ENCODE measurements at places on chromosomes 11 and 22.

- H3K4me3 ChIP-seq: peak overlapping the region; percentile 92
- peaks cover 19% of the 10 kb centered on the region for H3K36me3 ChIP-seq
- DNase-seq: no peak
- no peaks in the 10 kb centered on the region for H3K27me3 ChIP-seq
These were observed 296.4 kb downstream of the ETS1 start for GRCh38 chr11:128291007-128291406.

DNA sequence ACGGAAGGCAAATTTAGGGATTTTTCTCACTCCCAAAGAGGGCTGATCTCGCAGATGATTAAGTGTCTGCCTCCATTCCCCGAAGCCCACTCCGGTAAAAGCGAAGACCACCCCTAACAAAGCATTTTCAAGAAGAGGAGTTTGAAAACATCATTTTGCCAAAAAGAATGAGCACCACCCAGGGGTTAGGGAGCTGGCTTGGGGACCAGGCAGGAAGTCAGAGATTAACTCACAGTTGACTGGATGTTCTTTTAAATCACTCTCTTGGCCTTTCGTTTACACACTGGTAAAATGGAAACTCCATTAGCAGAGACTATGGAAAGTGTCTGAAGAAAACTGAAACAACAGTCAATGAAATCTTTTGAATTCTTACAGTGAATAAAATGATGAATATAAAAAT is 7.9 kb upstream of the TRIM44 start:
- DNase-seq: no peak
- peaks cover 3% of the 10 kb centered on the region for H3K36me3 ChIP-seq
- H3K4me1 ChIP-seq: no peaks in the 10 kb centered on the region
- peaks cover 76% of the 10 kb centered on the region for H3K27me3 ChIP-seq
- no peak overlapping the region for H3K4me3 ChIP-seq

DNA sequence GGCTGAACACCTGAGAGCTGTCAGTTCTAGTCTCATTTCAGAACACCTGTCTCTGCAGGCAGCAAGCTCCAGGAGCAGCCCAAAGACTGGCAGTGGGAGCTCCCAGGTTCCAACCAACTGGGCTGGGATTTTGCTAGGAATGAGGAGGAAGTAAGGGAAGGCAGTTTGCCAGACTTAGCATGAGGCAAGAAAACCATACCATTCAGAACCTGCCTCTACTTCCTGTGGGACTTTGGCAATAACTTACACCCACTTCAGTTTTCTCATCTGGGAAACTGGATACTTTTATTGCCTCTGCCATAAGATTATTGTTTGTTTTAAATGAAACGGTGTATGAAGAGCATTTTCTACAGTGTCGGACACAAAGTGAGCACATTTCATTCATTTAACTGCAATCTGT is 363.7 kb upstream of the ISX start:
- H3K36me3 ChIP-seq: no peaks in the 10 kb centered on the region
- no peak overlapping the region for H3K27ac ChIP-seq
- no peaks in the 10 kb centered on the region for H3K27me3 ChIP-seq
- DNase-seq: no peak
- H3K4me3 ChIP-seq: no peak overlapping the region

GRCh38 chr11:85740481-85741400 is 54.7 kb upstream of the CCDC89 start:
- peak overlapping the region; percentile 20 for H3K27ac ChIP-seq
- no peak for DNase-seq
- H3K4me3 ChIP-seq: no peak overlapping the region
- peaks cover 17% of the 10 kb centered on the region for H3K36me3 ChIP-seq
- peaks cover 65% of the 10 kb centered on the region for H3K4me1 ChIP-seq

GRCh38 chr11:45260071-45260470 is 26.1 kb downstream of the SYT13 start:
- no peaks in the 10 kb centered on the region for H3K36me3 ChIP-seq
- no peaks in the 10 kb centered on the region for H3K4me1 ChIP-seq
- H3K27me3 ChIP-seq: peaks cover 100% of the 10 kb centered on the region
- H3K4me3 ChIP-seq: no peak overlapping the region
- no peak for DNase-seq
- H3K27ac ChIP-seq: no peak overlapping the region

DNA sequence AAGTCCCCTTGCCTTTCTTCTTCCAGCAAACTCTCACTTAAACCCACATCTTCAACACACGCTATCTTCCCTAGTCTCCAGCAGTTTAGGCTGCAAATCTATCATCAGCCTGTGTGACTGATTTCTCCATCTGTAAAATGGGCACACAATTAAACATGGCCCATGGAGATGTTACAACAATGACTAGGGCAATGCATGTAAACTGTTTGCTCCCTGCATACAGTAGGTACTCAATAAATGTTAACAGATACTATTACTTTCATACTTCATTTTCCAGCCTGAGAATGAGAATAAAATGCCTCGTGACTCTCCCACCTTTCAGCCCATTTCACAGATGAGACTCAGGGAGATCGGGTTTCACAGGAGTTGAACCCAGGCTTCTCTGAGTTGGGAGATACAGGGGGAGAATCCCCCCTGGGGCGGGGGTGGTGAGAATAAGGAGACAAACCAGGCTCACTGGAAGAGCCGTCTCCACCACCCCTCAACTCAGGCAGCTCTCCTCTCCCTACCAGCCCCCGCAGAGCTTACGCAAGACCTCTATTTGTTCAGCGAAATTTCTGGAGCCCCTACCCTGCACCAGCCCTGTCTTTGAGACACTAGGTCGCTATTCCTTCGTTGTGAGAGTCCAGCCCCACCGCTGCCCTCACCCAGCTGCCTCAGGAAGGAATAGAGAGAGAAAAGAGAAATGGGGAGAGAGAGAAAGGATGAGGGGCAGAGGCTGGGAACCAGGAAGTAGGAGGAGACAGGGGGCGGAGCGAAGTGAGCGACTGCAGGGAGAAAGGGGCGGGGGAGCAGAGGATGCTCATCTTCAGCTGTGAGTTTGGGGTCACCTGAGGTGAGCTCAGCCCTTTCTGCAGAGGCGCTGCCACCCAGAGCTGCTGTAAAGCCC is 42.1 kb upstream of the KLHL35 start:
- peak overlapping the region; percentile 94 for H3K27ac ChIP-seq
- no peaks in the 10 kb centered on the region for H3K27me3 ChIP-seq
- peak overlapping the region; percentile 63 for H3K4me3 ChIP-seq
- peaks cover 5% of the 10 kb centered on the region for H3K36me3 ChIP-seq
- H3K4me1 ChIP-seq: peaks cover 29% of the 10 kb centered on the region

- peaks cover 14% of the 10 kb centered on the region for H3K36me3 ChIP-seq
- H3K4me1 ChIP-seq: peaks cover 4% of the 10 kb centered on the region
- H3K4me3 ChIP-seq: no peak overlapping the region
- H3K27ac ChIP-seq: peak overlapping the region; percentile 5
- DNase-seq: no peak
These were observed 4.0 kb downstream of the NLRX1 start for GRCh38 chr11:119172513-119172912.

DNA sequence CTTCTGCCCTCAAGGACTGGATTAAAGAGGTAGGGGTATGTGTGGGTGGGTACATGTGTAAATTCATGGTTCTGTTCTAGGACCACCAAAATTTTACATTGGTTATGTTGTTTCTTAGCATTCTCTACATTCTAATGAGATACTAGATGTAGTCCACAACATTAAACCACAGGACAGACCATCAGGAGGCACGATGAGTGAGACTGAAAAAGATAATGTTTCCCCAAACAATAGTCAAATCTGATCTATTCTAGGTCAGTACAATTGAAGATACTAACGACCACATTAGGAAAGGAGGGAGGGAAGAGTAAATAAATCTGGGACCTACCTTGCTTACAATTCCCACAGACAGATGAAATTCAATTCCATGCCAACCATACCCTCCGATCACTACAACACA is 42.2 kb downstream of the MRTFA start:
- peak overlapping the region; percentile 2 for H3K27ac ChIP-seq
- H3K27me3 ChIP-seq: no peaks in the 10 kb centered on the region
- H3K36me3 ChIP-seq: peaks cover 8% of the 10 kb centered on the region
- peaks cover 27% of the 10 kb centered on the region for H3K4me1 ChIP-seq
- H3K4me3 ChIP-seq: no peak overlapping the region

DNA sequence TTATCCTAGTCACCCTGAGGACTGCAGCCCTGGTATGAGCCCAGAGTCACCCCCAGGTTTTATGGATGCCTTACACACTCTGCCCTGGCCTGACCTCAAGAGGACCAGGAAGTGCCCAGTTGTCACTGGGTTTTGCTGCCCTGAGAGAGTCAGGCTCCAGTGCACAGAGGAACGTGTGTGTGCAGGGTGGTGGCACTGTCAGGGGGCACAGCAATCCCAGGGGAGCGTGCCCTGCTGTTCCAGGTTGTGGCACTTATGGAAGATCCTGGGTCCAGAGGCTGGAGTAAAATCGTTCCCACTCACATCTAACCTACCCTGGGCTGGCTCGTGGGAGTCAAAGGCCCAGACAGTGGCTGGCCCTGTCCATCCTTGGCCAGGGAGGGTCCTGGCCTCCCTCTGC is 7.6 kb downstream of the APOBEC3A start:
- H3K27me3 ChIP-seq: peaks cover 12% of the 10 kb centered on the region
- no peaks in the 10 kb centered on the region for H3K36me3 ChIP-seq
- H3K4me3 ChIP-seq: no peak overlapping the region
- no peak overlapping the region for H3K27ac ChIP-seq
- no peaks in the 10 kb centered on the region for H3K4me1 ChIP-seq

GRCh38 chr11:106379265-106379664 is 301.8 kb downstream of the AASDHPPT start:
- DNase-seq: no peak
- H3K27me3 ChIP-seq: no peaks in the 10 kb centered on the region
- H3K27ac ChIP-seq: no peak overlapping the region
- H3K4me3 ChIP-seq: no peak overlapping the region

- no peaks in the 10 kb centered on the region for H3K27me3 ChIP-seq
- H3K36me3 ChIP-seq: peaks cover 7% of the 10 kb centered on the region
- DNase-seq: no peak
- peaks cover 10% of the 10 kb centered on the region for H3K4me1 ChIP-seq
- no peak overlapping the region for H3K4me3 ChIP-seq
These were observed 1.0 kb upstream of the PANX1 start for GRCh38 chr11:94127638-94128037.

DNA sequence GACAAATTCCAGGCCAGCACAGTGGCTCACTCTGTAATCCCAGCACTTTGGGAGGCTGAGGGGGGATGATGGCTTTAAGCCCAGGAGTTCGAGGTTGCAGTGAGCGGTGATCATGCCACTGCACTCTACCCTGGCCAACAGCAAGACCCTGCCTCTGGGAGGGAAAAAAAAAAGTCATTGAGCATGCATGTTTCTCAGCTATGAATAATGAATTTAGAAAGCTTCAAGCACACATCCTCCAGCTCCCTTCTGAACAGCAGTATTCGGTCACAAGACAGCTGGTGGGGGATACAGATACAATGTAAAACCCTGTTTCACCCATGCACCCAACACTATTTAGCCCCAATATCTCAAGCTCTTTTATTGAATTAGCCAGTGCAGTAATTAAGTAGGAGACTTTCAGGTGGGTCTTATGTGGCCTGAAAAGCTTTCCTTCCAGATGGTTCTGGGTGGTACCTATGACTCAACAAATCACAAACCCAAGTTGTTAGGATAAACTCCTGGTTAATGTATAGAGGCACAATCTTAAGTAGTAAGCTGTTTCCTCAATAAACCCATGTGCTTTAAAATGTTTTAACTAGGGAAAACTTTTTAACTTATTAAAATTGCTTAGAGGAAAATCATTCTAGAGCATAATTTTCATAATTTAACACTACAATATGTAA is 13.4 kb downstream of the PRDM10 start:
- peaks cover 2% of the 10 kb centered on the region for H3K36me3 ChIP-seq
- no peak overlapping the region for H3K4me3 ChIP-seq
- H3K27ac ChIP-seq: no peak overlapping the region
- H3K4me1 ChIP-seq: peaks cover 10% of the 10 kb centered on the region
- no peak for DNase-seq
- H3K27me3 ChIP-seq: no peaks in the 10 kb centered on the region

GRCh38 chr22:41842996-41843970 is 10.4 kb downstream of the SREBF2 start:
- H3K27ac ChIP-seq: no peak overlapping the region
- peaks cover 11% of the 10 kb centered on the region for H3K36me3 ChIP-seq
- no peak overlapping the region for H3K4me3 ChIP-seq
- DNase-seq: no peak

DNA sequence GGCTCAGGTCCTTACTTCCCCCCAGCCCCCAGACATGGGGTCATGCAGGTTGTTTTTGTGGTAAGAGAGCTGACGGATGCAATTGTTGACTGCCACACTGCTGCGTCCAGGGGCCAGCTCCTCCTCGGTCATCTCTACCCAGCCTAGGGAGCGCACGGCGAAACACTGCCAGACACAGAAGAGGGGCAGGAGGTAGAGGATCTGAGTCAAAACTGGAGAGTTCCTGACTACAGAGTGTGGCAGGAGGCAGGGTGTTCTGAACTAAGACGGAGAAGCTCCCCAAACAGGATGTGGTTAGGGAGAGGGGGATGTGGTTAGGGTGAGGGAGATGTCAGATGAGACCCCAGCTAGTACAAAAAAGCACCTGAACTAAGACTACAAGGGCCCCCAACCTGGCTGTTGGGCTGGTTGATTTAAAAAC is 12.3 kb downstream of the SMPD1 start:
- H3K27ac ChIP-seq: peak overlapping the region; percentile 97
- peak; percentile 71 for DNase-seq
- H3K4me3 ChIP-seq: peak overlapping the region; percentile 87
- no peaks in the 10 kb centered on the region for H3K27me3 ChIP-seq

DNA sequence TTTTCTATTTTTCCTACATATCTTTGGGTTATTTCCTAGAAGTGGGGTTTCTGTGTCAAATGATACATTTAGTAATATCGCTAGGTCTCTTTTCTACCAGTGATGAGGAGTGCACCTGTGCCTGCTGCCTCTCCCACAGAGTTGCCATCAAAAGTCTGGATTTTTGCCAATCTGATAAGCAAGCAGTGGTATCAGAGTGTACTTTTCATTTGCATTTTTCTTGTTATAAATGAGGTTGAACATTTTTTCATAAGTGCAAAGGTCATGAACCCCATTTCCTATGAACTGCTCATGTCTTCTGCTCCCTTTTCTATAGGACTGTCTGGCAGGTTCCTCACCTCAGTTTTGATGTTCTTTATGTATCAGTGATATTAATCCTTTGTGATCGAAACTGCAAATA is 1.7 kb downstream of the TRPM5 start:
- H3K27ac ChIP-seq: no peak overlapping the region
- H3K4me1 ChIP-seq: peaks cover 27% of the 10 kb centered on the region
- H3K4me3 ChIP-seq: no peak overlapping the region
- peaks cover 3% of the 10 kb centered on the region for H3K36me3 ChIP-seq

DNA sequence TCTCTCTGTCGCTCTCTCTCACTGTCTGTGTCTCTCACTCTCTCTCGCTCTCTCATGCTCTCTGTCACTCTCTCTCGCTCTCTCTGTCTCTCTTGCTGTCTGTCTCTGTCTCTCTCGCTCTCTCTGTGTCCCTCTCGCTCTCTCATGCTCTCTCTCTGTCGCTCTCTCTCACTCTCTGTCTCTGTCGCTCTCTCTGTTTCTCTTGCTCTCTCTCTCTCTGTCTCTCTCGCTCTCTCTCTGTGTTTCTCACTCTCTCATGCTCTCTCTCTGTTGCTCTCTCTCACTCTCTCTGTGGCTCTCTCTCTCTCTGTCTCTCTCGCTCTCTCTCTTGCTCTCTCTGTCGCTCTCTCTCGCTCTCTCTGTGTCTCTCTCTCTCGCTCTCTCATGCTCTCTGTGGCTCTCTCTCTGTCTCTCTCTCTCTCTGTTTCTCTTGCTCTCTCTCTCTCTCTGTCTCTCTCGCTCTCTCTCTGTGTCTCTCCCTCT is 33.2 kb upstream of the BRSK2 start:
- no peaks in the 10 kb centered on the region for H3K4me1 ChIP-seq
- peaks cover 3% of the 10 kb centered on the region for H3K36me3 ChIP-seq
- DNase-seq: no peak
- no peak overlapping the region for H3K4me3 ChIP-seq
- no peak overlapping the region for H3K27ac ChIP-seq

Measured in effector memory CD8-positive, alpha-beta T cell (primary cell).